ENCODE measurements at places on chromosomes 4 and X. TPM values are rescaled to one million over a fixed set of nuclear protein-coding genes. Genes with fewer than 3 reads are reported as not detected.

Gene MED28
- 19.7 TPM for total RNA-seq

Gene KLF3
- total RNA-seq: 8.0 TPM

- DNase-seq: no peak
Measured at GRCh38 chr4:33187035-33187434, 2466.9 kb downstream of the PCDH7 start.

Gene C1QTNF7
- total RNA-seq: not detected

Gene ARL9
- not detected for total RNA-seq

- DNase-seq: peak; percentile 60
Measured at GRCh38 chr4:86935853-86936733, 1.3 kb downstream of the AFF1 start.

Gene NAA11
- total RNA-seq: 7.1 TPM

- DNase-seq: peak; percentile 40
Measured at GRCh38 chr4:2363056-2363721, 55.3 kb downstream of the ZFYVE28 start.

DNA sequence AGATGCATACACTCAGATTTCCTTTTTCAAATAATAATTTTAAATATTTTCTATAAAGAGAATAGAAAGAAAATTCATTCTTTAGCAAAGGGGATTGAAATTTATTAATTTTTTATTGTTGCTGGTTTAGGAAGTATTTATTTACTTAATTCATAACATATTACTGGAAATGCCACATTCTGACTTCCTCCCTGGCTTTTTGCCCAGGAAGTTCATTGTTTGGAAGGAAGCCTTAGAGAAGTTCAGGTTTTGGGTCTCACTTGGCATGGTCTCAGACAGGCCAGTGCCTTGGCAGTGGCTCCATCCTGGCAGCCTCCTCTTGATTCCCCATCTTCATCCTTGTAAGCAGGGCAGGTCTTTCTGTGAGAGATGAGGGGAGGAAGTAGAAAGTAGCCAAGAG is 50.5 kb downstream of the IL15 start:
- no peak for DNase-seq

DNA sequence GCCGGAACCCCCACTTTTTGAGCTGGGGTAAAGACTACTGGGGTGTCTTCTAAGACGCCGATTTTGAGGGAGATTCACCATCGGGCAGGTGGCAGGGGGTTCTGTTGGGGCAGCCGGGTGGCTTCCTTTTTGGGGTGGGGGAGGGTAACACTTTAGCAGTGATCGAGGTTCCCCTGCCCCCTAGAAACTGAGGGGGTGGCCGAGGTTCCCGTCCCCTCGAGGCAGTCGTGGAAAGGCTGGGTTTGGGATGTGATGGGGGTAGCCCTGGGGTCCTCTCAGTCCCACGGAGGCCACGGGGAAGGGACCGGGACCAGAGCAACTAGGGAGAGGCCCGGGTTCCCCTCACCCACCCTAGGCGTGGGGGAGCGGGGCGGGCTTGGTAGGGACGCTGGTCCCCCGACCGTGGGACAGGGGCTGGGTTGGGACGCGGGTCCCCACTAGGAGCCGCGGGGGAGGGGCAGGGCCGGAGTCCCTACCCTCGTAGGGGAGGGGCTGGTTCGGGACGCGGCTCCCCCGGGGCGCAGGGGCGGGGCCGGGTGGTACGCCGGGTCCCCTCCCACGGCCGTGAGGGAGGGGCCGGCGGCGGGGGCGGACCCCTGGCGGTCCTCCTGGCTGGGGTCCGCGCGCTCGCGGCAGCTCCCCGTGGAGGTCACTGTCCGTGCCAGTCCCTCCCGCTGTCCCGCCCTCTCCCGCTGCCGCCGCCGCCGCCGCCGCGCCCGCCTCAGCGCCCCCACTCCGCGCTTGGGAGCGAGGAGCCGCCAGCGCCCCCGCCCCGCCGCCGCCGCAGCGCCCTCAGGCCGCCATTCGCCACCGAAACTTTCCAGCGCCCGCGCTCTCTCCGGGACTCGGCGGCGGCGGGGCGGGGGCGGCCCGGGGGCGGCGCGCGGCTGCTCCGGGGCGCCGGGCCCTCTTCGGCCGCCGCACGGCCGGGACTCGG is at the start of gene TBL1X:
Gene TBL1X (plus strand): TSS at position 624 of the 937 bp plus-strand sequence. CDS start 188,529 bp downstream, outside the sequence.
- DNase-seq: no peak

GRCh38 chrX:84175274-84175673 is 12.7 kb downstream of the RPS6KA6 start:
- no peak for DNase-seq

GRCh38 chrX:72568406-72569092 is 4.1 kb downstream of the HDAC8 start:
- no peak for DNase-seq

DNA sequence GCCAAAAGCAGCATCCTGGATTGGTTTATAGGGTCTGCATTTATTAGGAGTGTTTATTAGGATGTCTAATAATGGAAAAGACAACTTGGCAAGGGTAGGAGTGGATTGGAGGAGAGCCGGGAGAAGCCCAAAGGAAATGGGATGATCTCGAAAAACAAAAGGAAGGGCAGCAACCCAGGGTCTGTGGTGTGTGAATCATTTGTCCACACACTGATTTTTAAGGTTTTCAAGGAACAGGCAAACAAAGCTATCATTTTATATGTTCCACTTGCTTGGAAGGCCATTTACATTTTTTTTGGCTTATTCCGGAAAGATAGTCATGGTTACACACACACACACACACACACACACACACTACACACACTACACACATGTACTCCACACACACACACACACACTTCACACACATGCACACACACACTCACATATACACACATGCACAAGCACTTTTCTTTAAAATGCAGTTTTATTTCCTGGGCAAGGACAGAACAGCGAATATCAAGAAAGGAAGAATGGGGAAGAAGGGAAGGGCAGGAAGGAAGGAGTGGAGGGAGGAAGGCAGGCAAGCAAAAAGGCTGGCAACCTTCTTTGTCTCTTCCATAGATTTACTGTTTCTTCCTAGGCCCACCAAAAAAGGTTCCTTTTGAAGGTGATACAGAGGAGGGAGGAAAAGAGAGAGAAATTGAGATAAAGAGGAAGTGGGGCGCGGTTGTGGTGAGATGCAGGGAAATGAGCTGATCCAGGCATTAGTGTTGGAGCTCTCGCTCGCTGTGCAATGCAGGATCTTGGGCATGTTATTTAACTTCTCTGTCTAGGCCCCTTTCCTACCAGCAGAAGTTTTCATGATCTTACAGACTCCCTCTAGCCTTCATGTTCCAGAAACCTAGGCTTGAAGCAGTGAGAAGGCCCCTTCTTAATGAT is 88.6 kb upstream of the MAML3 start:
- DNase-seq: no peak

DNA sequence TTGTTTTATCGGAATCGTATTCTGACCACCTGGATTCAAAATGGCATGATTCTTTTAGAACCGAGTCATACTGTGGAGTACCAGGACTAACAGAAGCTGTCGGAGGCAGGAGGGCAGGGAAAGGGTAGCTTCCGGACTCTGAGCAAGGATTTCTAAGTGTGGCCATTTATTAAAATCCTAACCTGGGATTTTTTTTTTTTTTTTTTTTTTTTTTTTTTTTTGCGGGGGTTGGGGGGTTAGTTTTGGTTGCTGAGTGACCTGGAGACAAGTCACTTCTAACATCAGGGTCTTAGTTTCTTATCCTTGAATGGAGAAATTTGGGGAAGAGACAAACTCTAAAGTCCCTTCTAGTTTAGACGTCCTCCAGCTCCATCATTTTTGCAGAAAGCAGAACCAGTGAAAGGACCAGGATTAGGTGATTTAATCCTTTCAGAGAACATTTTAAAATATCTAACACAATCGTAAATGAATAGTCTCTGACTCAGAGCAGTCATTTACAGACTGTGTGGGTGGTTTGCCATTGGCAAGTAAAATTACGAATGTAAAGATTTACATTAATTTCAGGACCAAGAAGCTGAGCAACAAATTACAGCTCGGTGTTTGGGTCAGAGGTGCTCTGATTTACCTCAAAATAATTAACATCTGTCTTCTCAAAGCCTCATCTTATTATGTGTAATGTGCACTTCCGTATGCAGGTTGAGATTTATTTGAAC is 7.3 kb downstream of the SLC25A5 start:
- DNase-seq: no peak

All from H4 (cell line).